ENCODE measurements at places on chromosomes 16 and 17. TPM values are rescaled to one million over a fixed set of nuclear protein-coding genes. Genes with fewer than 3 reads are reported as not detected.

GRCh38 chr16:90077757-90078578 lies 837 bp upstream of the PRDM7 start:
- DNase-seq, result peak; percentile 55

- DNase-seq, result no peak
Measured at GRCh38 chr16:85008271-85008670, 3.1 kb downstream of the ZDHHC7 start.

- DNase-seq, result no peak
Measured at GRCh38 chr17:4879601-4880000, 19.7 kb upstream of the C17orf107 start.

GRCh38 chr16:9964426-9964825 lies 217.8 kb downstream of the GRIN2A start:
- DNase-seq, result no peak

DNA sequence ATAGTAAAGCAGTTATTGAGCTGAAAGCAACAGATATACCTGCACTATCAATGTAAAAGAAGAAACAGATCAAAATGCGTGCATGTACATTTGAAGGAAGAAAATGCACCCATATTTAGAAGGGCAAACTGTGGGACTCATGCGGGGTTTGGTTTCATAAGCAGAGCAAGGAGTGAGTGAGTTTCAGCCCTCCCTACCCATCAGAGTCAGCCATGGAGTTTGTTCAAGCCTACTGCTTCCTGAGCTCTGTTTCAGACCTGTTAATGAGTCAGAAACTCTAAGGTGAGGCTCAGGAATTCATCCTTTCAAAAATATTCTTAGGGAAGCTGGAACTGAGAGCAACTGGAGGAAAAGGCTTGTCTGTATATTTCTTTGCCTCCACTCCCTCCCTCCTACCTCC lies 446.2 kb downstream of the HS3ST4 start:
- no peak for DNase-seq

DNA sequence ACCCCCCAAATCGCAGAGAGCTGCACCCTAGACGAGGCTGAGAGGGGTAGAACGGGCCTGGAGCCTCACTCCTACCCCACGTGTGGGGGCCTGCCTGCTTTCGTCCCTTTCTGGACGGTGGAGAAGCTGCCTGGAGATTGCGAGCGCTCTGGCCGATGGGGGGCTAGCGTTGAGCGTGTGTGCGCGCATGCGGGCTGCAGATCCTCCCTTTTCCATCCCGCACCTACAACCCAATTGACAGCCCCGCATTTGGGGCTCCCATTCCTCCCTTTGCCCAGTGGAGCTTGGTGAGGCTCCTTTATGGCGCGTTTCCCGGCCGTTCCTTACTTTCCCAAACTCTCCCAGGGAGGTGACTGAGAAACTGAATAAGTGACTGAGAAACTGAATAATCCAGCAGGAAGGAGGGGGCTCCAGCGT lies 907 bp upstream of the ESRP2 start:
- peak; percentile 45 for DNase-seq

DNA sequence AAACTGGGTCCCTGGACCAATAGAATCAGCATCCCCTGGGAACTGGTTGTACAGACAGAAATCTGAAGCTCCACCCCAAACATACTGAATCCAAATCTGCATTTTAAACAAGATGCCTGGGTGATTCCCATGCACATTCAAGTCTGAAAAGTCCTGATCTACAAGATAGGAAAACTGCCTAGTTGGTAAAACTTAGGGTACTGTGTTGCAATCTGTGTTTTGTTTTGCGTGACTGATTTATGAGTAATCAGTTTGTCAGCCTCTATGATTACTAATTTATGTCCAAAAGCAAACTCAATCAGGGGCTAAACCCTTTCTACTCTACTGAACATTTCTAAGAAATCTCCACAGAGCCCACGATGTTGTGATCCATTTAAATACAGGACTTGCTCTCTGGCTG lies 103.8 kb downstream of the YPEL2 start:
- no peak for DNase-seq

Gene PRR15L
- not detected for total RNA-seq

GRCh38 chr16:25051406-25052150 lies 36.4 kb upstream of the ARHGAP17 start:
- peak; percentile 46 for DNase-seq

Gene TTLL6
- total RNA-seq, result not detected

GRCh38 chr16:57645691-57646387 lies 17.4 kb downstream of the ADGRG1 start:
- DNase-seq, result no peak

GRCh38 chr16:78995441-78995840 lies 605.1 kb downstream of the MAF start:
- DNase-seq, result no peak

DNA sequence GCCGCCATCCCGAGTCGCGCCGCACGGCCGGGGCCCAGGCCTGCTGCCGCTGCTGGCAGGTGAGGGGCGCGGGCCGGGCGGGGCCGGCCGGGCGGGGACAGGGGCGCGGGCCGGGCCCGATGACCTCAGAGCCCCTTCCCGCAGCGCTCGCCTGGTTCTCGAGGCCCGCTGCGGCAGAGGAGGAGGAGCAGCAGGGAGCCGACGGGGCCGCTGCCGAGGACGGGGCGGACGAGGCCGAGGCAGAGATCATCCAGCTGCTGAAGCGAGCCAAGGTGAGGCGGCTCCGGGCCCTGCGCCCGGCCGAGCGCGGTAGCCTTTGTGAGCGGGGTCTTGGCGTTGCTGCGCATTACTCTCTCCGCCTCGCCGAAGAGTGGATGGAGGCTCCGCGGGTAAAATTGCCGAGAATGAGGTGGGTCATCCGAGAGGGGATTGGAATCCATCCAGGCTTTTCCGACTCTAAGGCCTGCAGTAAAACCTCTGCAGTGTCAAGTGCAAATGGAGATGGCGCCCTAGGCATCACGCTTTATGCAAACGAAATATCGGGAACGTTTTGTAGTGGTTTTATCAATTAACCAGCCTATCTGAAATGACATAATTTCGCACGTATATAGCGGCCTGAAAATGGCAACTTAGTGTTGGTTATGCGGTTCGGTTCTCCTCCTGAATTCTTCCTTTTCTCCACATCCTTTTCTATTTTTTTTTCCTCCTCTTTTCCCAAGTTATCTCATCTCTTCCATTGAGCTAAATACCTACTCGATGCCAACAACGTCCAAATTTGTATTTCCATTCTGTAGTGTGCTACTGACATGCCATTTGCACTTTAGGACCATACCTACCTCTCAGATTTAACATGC lies 577 bp downstream of the TTC19 start:
- DNase-seq, result peak; percentile 69

DNA sequence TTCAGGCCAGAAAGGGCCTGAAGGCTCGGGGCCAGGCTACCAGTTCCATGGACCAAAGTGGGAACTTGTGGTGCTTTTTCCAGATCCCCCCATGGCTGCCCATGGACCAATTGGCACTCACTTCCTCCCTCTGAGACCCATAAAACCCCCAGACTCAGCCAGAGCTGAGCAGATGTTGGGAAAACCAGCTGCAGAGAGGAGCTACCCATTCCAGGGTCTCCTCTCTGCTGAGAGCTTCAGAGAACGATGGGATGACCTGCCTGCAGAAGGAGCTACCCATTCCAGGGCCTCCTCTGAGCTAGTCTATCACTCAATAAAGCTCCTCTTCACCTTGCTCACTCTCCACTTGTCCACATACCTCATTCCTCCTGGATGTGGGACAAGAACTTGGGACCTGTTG lies 52.2 kb upstream of the MED9 start:
- no peak for DNase-seq

- no peak for DNase-seq
Measured at GRCh38 chr16:79638386-79638785, 37.8 kb upstream of the MAF start.

DNA sequence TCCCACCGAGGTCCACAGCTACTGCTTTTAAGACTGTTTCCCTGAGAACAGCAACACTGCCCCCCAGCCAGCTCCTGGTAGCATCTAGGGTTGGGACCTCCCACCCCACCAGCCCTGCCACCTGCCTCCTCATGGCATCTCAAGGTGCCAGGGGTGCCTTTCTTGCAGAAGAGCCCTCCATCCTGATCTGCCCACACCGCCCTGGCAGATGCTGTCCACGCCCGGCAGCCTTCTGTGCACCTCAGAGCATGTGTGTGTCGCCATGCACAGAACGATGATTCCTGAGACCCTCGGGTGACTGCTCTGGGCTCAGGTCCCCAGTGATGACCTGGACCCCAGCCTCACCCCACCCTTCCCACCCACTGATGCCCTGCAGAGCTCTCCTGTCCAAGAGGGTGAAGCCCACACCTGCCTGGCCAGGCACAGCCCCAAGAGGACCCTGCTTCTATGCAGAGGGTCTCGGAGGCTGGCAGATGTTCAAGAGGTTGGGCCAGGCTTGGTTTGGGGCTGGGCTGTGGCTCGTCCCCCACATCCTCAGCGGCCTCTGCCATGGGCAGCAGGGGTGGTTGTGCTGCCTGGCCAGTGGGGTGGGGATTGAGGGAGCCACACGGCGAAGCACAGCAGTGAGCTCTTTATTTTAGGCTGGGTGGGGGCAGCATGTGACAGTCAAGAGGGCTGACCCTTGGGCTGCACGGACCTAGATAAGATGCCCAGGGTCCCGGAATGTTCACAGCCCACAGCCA lies 5.2 kb upstream of the SPATA2L start:
- DNase-seq, result no peak

Gene ZNF778
- total RNA-seq, result 4.7 TPM

DNA sequence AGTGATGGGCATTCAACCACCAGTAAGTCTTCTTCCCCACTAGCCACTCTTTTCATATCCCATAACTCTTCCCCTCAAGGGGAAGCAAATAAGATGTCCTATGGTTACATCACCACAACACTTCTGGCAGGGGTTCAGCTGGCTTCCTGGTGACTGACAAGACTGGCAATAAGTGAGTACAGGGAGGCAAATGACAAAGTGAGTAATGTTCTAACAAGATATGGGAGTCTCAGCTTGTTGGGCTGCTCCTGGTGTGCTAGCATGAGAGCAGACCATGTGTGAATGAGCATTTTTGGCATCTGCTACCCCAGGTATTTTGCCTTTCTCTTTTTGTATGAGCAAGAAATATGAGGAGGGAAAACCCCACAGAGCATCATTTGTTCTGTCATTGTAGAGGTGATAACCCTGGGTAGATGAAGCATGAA lies 9.9 kb downstream of the TMIGD1 start:
- peak; percentile 72 for DNase-seq

- DNase-seq, result peak; percentile 22
Measured at GRCh38 chr17:47732399-47733046, 513 bp upstream of the TBX21 start.

DNA sequence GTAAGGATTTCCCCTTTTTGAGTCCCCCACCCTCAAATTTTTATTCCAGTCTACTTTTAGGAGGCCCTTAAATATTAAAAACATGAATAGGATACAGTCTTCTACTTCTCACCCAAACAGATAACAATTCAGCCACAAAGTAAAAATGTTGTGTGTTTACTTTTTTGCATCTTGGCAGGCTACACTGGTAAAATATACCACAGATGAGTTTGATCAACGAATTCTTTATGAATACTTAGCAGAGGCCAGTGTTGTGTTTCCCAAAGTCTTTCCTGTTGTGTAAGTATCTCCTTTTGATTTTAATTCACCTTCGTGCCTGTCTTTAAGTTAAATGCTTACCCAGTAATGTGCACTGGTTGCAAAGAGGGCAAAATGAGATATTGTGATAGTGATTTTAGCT lies 34.4 kb upstream of the RAB11FIP4 start:
- DNase-seq, result no peak

DNA sequence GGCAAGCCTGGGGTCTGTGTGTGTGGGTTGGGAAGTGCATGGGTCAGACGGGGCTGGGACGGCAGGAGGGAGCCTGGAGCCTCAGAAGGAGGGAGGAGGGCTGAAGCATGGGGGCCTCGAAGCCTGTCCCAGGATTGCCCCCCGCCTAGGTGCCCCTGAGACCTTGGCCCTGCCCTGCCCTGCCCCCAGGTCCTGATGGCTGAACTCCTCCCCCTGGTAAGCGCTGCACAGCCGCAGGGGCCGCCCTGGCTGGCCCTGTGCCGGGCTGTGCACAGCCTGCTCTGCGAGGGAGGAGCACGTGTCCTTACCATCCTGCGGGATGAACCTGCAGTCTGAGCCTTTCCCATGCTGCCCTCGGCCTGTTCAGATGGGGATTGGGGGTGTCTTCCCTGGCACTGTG lies 4.4 kb downstream of the TEDC2 start:
- DNase-seq, result no peak

- DNase-seq, result no peak
Measured at GRCh38 chr16:72821185-72821950, 226.6 kb downstream of the ZFHX3 start.

DNA sequence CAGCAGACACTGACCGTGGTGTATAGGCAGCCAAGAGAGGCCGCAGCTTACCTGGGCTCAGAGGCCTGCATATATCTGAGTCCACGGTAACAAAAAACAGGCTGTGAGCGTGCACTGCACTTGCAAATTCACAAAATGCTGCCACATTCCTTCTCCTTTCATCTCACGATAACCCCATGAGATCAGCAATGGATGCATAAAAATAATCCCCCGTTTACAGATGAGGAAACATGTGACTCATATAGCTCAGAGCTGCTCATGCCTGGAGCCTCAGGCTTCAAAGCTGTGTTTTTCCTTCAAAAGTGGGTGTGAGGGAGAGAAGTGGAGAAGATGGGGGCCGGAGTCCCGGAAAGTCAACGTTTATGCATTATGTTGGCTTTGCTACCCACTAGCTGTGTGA lies 118.3 kb upstream of the FOXF1 start:
- no peak for DNase-seq

DNA sequence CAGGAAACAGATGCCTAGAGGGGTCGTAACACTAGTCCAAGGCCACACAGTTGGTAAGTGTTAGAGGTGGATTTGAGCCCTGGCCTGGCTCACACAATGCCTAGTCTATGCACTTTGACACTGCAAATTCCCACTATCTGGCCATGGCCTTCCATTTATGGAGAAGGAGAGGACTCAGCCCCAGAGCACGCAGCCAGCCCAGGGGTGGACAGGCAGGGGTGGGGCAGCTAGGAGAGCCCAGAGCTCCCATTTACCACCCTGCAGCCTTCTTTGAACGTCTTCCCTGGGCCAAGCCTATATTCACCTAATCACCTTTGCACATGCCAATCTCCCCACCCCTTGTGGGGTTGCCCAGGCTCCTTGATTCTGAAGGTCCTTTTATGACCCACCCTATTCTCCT lies 81.2 kb downstream of the DYNLRB2 start:
- DNase-seq, result no peak

Gene ARL16
- 39.0 TPM for total RNA-seq

Gene ITGB4
- total RNA-seq, result 0.62 TPM

Gene ABCA3
- total RNA-seq, result 6.0 TPM

Gene CTRB2
- not detected for total RNA-seq

- no peak for DNase-seq
Measured at GRCh38 chr17:57993471-57994365, 5.7 kb upstream of the VEZF1 start.

Gene KRT32
- total RNA-seq, result not detected

DNA sequence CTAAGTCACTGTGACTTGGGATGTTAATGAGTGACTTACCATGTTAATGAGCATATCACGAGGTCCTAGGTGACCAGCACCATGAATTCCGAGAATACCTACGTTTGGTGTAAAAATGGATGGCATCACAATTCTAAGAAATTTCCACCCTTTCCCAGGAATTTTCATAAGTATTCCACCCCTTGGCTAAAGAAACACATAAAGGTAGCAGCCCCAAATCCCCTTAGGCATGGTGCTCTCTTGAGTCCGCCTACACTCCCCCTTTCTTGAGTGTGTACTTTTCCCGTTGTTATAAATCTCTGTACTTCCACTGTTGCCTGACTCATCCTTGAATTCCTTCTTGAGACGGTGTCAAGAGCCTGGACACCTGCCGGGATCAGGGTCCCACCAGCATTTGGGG lies 504.0 kb upstream of the RBFOX1 start:
- no peak for DNase-seq

- DNase-seq, result no peak
Measured at GRCh38 chr16:8718851-8719680, 44.6 kb downstream of the ABAT start.

- no peak for DNase-seq
Measured at GRCh38 chr16:50453446-50453845, 84.7 kb upstream of the BRD7 start.

All from activated CD4-positive, alpha-beta T cell treated with anti-CD3 and anti-CD28 coated beads for 36 hours (primary cell).